ENCODE measurements at places on chromosomes 13 and 19.

DNA sequence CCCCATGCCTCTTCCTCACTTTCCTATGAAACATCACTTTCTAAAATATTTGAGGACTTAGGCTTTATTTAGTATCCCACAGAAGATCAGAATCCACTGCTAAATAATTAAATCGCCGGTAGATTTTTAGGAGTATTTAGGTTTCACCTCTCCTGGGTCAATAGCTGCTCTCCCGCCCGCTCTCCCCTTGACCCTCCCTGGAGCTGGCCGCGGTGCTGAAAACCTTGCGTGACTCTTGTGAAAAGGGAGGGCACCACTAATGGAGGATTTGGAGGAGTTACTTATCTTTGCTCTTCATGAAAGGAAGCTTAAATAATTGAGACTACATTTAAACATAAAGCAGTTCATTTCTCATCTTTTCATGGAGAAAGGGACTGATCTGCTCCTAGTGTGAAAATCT, 14.1 kb downstream of the POU4F1 start:
- no peak for DNase-seq

- DNase-seq, result no peak
Observed at GRCh38 chr13:51601601-51602565, 17.6 kb downstream of the WDFY2 start.

GRCh38 chr13:34822650-34823049, 119.4 kb upstream of the NBEA start:
- no peak for DNase-seq

- DNase-seq, result no peak
Observed at GRCh38 chr19:290372-291005, 714 bp downstream of the PLPP2 start.

DNA sequence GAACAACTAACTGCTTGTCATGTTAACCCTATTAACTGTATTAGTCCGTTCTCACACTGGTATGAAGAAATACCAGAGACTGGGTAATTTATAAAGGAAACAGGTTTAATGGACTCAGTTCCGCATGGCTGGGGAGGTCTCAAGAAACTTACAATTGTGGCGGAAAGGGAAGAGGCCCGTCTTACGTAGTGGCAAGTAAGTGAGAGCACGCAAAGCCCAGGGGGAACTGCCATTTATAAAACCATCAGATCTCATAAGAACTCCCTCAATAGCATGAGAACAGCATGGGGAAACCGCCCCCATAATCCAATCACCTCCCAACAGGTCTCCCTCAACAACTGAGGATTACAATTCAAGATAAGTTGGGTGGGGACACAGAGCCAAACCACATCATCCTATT, 34.7 kb downstream of the PHF11 start:
- DNase-seq, result no peak

DNA sequence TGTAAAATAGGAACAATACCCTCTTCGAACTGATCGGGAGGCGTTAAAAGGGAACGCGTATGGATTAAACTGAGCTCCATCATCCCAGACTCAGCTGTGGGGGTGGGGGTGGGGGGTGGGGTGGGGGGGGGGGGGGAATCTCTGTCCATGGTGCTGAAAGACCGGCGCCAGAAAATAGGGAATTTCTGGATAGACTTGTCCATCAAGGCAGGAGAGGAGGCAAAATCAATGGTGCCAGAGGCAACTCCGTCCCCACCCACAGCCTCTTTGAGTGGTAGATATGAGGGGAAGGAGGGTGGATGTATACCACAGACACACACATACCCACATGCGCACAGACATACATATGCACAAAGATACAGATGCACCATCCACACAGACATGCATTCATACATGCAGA, 37.4 kb downstream of the ZNF787 start:
- DNase-seq, result no peak

DNA sequence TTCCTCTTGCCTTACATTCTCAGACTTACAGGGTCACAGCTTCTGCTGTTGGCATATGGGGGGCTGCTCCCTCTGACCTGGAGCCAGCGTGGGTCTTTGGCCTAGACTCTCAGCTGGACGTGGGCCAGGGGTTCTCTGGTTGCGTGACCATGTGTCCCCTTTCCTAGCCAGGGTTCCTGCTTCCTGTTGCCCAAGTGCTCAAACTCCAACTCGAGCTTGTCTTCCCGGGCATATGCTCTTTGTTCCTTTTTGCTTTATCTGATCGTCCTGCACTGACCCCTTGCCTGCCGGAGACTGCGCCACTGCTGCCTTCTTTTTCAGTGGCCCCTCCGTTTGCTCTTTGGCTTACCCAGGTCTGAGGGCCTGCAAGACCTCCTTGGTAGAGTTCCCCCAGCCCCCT, 25.3 kb upstream of the GPR183 start:
- DNase-seq, result no peak
